Stimulated activated CD4-positive, alpha-beta T cell treated with anti-CD3 and anti-CD28 coated beads, TNF-alpha, amount 100 ng/mL, for 48 hours (primary cell): ENCODE measurements at places on chromosomes 1 and 21.

DNA sequence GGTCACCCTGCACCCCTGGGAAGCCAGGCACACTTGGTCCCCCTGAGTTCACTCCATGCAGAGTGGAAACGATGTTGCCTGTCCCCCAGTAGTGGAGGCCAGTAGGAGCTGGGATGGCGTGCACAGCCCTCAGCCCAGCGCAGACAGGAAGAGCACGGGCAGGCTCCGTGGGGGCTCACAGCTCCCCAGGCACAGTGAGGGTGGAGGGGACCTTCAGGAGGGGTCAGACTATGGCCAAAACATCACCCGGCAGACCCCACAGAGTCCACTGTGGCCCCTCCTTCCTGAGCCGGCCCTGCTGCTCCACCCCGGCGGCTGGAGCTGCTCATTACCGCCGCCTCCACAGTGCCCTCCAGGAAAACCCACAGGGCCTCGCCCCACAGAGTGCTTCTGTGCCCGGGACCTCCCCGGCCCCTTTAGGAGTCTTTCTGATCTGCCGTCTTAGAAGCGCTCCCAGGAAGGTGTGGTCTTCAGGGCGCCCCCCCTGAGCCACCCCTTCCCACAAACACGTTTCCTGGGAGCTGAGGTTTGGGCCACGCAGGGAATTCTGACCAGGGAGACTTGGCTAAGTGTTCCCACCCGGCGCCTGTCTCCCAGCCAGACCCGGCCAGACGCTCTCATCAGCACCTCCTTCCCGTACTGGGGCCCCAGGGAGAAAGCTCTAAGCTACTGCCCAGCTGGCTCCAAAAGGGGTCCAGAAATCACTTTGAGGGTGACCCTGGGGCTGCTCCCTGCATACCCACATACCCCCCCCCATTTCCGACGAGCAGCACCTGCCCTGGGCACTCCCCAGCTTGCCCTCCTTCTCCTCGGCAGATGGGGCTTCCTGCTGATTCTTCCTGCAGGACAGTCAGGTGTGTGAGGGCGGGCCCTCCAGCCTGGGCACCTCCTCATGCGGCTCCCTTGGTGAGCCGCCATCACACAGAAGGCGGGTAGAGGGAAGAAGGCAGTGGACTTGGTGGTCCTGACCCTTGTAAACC lies 38.8 kb downstream of the RIPK4 start:
- no peak for DNase-seq

DNA sequence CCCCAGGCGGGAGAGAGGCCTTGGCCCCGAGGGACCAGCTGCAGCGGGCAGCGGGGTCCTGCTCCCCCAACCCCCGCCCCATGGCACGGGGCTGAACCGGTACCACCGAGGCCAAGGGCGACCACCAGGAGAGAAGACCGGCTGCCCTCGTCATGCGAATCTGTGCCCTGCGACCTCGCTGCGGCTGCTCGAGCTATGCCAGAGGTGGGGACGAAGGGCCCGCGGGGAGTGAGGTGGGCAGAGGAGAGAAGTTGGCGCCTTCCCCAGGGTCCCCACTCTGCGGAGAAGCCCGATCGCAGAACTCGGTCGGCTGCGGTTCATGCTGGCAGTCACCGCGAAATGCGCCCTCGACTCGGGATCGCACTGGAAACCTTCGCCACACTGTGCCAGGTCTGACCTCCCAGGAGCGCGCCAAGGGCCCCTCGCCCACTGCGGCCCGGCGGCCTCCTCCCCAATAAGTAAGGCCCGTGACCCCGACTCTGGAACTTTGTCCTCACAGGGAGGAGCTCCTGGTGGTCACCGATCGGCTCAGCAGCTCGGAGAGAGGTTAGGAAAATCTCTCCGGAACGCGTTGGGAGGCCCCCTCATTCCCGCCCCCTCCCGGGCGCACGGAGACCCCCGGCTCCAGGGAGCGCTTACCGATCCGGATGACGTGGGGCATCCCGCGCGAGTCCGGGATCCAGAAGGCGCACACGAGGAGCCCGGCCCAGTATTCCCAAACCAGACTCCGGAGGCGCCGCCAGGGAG lies 787 bp downstream of the GRIK3 start:
- no peak for DNase-seq

DNA sequence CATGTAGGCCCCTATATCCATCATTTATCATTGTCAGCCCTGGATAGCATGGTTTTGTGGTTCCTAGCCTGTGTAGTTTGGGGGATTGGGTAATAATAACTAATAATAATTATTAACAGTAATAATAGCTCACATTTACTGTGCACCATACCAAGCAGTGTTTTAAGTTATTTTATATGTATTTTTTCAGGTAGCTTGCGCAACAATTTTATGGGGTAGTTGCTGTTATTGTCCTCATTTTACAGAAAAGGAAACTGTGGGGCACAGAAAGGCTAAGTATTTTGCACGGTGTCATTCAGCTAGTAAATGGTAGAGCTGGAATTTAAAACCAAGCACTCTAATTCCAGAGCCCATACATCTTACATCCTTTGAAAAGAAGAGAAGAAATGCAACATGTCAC lies 179.8 kb downstream of the HS2ST1 start:
- no peak for DNase-seq

- DNase-seq: no peak
Observed at GRCh38 chr1:115073298-115074087, 15.8 kb downstream of the TSPAN2 start.

DNA sequence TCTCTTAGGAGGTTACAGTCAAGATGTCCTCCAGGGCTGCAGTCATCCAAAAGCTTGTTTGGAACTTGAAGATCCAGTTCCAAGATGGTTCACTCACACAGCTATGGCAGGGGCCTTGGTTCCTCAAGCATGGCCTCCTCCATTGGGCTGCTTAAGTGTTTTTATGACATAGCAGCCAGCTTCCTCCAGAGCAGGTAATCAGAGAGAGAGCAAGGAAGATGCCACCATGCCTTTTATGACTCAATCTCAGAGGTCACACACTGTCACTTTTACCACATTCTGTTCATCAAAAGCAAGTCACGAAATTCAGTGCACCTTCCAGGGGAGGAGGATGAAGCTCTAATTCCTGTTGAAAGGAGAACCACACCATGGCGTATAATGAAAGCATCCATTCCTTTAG lies 17.1 kb downstream of the ELAPOR1 start:
- DNase-seq: no peak

GRCh38 chr1:218031901-218032300 lies 253.2 kb upstream of the RRP15 start:
- DNase-seq: no peak

- no peak for DNase-seq
Observed at GRCh38 chr1:221394011-221394544, 347.8 kb downstream of the DUSP10 start.

GRCh38 chr1:70222716-70223235 lies 1.6 kb downstream of the SRSF11 start:
- no peak for DNase-seq

DNA sequence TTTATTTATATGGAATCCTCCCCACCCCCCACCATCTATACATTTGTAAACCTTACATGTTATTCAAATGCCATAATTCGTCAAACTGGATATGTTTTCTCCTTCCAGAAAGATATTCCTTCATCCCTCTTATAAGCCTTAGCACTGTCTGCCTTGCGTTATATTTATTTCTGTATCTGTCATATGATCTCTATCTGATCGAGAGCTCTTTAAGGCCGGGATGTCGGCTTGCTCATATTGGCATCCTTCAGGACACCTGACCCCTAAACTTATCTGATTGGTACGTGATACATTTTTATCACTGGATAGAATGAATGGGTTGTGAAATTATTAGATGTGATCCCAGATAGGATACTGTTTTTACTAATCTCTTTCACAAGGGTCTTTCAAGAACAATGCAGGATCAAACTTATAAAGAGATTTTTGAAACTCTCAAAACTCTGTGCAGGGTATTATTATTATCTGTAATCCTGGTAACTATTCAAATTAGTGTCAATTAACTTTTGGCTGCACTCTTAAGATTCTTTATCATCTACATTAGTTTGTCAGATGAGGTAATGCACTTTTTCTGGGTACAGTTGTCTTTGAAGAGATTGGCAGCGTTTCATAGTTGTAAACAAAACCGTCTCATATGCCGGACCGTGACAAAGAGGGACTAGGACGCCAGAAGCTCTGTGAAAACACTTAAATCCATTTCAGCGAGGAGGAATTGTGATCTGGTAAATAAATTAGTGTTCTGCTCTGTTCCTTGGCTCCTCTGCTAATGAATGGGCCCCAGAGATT lies 152.0 kb downstream of the KIF26B start:
- no peak for DNase-seq

GRCh38 chr21:42622284-42622683 lies 31.1 kb upstream of the PDE9A start:
- DNase-seq: no peak

DNA sequence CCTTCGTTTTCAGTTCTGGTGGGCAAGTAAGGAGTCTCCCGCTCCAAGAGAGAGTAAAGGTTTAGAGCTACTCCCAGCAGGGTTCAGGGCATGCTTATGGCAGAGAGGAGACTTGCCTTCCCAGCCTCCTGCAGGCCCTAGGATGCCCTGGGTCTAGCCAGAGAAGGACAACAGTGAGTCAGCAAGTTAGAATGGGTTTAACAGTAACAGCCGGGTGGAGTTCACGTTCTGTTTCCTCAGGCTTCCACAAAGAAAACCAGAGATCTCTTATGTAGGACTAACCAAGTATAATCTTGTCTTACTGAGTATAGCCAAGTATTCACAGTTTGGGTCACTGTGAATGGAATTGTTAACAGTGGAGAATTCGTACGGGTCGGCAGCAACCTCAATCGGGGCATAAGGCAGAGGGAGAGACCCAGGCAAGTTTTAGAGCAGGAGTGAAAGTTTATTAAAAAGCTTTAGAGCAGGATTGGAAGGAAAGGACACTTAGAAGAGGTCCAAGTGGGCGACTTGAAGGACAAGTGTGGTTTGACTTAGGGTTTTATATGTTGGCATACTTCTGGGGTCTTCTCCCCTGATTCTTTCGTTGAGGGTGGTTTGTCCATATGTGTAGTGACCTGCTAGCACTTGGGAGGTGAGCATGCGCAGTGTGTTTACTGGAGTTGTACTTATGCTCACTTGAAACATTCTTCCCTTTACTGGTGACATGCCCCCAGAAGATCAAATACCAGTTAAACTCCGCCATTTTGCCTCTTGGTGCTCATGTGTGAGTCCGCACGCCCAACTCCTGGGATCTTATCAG lies 4.5 kb downstream of the OVAAL start:
- DNase-seq: no peak

DNA sequence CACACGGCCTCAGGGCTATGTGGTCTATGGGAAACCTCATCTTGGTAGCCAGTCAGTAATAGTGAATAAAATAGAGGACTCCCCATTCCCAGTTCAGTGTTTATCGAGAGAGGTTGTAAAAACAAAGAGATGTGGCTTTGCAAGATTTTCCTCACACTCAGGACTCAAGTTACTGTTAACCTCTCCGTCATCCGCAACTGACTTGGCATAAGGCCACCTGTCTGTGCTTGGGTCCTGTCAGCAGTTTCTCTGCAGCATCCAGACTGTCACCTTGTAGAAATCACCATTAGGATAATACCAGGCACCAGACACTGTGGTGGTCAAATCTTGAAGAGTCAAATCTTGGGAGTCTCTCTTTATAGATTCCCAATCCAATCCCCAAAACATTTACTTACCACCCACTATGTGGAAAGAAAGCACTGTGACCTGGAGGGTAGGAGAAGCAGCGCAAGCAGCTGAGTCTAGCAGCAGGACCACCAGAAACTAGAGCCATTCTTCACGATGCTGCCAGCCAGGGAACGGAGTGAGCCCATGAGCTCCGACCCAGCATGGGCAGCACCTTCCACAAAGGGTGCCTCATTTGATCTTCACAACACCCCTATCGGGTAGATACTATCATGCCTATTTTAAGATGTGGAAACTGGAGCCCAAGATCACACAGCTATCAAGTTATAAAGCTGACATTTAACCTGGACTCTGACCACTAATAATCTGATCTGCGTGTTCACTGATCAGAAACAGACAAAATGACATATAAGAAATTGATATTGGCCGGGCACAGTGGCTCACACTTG lies 5.6 kb upstream of the GPR25 start:
- no peak for DNase-seq

GRCh38 chr1:234515821-234516241 lies 36.9 kb upstream of the TARBP1 start:
- no peak for DNase-seq
